ENCODE measurements at places on chromosomes 11 and 22.

DNA sequence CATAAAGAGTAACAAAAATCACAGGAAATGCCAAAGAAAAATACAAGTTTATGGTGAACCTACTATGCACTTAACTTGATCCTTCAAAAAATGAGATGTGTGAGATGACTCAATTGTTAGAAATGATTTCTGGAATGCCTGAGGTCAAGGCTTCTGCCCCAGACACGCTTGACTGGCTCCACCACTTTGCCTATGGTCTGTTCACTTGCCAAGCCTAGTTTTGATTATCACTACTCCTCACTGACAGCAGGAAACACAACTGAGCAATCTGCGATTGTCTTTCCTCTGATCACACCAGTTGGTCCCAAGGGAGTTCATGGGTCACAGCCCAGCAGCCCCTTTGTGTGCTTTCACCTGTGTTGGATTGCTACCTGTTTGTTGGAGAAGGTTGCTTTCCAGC is 20.6 kb upstream of the PRDM10 start:
- DNase-seq, result no peak

DNA sequence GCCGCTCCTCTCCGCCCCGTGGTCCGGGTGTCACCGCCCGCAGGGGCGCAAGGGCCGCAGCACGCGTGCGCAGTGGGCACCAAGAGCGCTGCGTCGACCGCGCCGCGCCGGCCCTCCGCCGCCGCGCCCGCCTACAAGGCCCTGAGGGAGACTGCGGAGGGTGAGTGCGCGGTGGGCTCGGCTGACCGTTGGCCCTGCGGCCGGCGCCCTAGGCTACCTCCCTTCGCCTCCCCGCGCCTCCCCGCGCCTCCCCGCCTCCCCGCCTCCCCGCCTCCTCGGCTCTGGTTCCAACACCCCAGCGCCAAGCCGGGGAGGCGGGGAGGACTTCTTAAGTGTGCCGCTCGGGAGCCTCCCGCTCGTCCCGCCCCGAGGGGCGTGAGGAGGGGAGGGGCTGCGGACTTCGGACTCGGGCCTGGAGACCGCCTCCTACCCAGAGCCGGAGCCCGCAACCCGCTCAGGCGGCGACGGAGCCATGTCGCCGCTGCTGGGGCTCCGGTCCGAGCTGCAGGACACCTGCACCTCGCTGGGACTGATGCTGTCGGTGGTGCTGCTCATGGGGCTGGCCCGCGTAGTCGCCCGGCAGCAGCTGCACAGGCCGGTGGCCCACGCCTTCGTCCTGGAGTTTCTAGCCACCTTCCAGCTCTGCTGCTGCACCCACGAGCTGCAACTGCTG is at the start of gene AQP11:
AQP11 (plus strand) TSS at position 433 of the 673 bp plus-strand sequence; CDS start at position 473, 40 bp downstream.
- DNase-seq, result peak; percentile 57

GRCh38 chr11:134515081-134515960 is 103.3 kb upstream of the B3GAT1 start:
- DNase-seq, result no peak

DNA sequence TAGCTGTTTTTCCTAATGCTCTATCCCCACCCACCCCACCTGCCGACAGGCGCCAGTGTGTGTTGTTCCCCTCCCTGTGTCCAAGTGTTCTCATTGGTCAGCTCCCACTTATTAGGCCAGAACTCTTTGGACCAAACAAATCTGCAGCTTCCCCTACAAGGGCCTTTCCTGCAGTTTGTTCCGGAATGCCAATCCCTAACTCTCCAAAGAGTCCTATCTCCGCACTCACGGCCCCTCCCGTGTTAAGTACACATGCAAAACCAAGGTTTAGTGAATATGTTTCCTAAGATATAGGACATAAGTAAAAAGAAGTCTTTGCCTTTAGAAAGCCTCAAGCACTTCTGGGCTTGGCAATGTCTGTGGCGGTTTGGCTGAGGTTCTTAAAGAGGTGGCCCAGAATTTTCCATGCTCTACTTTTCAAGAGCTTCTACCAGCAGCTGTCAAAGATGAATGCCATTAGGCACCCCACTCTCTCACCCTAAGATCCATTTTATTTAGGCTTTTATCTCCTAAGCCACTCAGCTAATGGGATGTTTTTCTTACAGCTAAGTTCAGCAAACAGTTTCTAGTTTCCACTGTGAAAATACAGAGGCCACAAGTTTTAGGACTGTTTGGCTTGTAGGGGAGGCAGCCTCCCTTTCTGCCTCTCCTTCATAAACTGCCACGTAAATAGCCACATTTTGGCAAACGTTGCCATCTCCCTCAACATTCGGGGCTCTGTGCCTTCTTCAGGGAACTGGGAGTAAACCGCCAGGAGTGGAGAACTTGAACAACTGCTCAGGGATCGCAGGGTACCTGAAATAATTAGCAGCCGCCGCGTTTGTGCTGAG is 1.6 kb downstream of the CD59 start:
- DNase-seq, result no peak

DNA sequence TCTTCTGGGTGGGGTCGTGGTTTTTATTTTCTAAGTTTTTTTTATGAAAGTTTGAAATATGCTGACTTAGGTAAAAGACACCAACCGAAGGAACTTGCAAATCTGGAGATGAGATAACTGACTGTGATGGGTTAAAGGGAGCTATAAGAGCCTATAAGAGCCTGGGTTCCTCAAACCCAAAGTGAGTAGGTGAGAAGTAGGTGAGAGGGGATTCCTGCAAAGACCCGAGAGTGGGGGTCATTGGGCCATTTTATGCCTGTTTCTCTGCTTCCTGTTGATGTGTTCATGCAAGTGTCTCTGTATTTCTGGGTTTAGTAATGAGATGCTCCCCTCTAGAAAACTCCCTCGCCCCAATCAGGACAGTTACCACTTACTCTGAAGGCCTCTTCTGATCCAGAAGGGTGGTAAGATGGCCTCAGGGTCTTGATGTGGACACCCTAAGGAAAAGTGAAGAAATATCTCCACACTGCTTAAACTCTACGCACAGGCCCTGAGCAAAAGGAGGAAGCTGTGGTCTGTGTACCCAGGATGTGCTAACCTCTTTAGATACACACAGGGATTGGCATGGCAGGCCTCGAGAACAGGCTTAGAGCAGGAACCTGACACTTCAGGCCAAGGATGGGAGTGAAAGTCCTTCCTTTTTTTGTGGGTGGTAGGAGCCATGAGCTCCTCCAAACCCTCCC is 1.8 kb downstream of the FLI1 start:
- no peak for DNase-seq

- DNase-seq, result no peak
These were observed 2.0 kb downstream of the NAA40 start for GRCh38 chr11:63940786-63941185.

- DNase-seq, result no peak
These were observed 225.0 kb upstream of the UBASH3B start for GRCh38 chr11:122430490-122430889.

DNA sequence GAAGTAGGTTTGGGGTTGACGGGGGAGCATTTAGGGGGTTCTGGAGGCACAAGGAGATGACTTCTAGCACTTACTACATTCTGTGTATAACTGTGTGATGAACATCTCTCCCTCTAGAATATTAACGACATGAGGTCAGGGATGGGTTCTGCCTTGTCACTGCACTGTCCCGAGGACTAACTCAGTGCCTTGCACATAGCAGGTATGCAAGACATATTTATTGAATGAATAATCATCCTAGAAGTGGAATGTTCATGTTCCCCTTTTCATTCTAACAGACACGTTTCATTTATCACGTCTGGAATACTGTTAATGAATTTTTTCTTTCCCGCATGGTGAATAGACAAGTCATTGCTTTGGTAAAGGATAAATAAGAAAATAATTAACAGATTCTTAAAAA is 12.6 kb downstream of the SYT13 start:
- no peak for DNase-seq

DNA sequence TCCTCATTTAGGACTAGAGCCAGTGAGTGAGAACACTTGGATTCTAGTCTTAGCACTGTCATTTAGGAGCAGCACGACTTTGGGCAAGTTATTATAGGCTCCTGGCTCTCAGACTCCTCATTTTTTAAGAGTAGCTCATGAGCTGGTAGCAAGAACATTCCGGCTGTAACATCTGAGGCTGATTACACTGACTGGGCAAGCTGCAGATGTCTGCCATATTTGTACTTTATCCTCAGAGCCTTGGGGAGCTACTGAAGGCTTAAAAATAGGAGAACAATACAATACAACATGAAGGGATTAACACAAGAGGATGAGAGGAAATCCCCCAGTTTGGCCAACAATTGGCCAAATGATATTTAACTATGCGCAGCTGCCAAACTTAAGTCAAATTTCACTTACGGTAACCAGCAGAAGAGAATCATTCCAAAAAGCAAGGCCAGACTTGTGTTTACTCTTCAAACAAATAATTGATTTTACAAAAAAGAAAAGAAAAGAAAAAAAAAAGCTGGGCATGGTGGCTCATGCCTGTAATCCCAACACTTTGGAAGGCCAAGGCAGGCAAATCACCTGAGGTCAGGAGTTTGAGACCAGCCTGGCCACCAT is 113.1 kb upstream of the ARHGAP42 start:
- DNase-seq, result no peak

GRCh38 chr22:43228330-43228729 is 41.4 kb upstream of the TTLL12 start:
- no peak for DNase-seq

DNA sequence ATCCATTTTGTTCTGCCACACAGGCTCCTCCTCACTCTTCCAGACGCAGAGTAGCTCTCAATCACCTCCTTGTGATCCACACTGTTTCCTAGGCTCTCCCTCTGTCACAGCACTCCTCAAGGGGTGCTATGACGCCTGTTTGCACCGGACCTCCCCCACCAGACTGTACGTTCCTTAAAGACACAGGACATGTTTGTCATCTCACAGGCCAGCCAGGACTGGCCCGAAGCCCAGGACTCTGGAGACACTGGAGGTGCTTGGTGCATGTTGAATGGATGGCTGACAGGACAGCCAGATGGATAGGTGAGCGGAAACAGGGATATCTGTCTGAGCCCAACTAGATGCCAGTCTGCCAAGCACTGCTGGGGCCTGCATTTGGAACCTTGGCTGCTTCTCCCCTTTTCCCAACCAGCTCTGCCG is 13.6 kb downstream of the PLA2G6 start:
- no peak for DNase-seq

DNA sequence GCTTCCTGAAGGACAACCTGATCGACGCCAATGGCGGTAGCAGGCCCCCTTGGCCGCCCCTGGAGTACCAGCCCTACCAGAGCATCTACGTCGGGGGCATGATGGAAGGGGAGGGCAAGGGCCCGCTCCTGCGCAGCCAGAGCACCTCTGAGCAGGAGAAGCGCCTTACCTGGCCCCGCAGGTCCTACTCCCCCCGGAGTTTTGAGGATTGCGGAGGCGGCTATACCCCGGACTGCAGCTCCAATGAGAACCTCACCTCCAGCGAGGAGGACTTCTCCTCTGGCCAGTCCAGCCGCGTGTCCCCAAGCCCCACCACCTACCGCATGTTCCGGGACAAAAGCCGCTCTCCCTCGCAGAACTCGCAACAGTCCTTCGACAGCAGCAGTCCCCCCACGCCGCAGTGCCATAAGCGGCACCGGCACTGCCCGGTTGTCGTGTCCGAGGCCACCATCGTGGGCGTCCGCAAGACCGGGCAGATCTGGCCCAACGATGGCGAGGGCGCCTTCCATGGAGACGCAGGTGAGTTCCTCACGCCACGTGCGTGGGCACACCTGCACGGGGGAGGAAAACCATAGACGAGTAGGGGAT is 1.5 kb downstream of the BCR start:
- DNase-seq, result no peak

DNA sequence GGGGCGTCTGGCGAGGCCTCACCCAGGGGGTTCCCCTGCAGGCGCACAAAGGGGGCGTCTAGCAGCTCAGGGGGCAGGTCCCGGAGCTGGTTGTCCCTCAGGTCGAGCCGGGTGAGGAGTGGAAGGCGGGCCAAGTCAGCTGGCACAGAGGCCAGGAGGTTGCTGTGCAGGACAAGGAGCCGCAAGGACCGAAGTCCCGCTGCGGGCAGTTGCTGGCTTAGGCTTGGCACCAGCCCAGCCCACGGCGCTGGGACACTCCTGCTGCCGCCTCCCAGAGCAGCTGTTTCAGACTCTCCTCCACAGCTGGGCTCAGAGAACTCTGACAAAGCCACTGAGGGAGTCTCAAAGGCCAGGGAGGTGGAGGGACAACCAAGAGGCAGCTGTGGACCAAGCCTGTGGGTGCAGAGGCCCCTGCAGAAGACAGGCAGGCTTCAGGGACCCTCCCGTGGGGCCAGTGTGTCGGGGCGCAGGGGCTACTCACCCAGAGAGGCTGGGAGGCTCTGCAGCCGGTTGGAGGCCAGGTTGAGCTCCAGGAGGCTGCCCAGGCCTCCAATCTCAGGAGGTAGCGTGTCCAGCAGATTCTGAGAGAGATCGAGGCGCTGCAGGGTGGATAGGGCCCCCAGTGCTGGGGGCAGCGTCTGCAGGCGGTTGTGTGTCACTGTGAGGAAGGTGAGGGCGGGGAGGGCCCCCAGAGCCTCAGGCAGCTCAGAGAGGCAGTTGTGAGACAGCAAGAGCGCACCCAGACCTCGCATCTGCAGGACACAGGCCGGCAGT is 2.2 kb downstream of the PIDD1 start:
- DNase-seq, result no peak

DNA sequence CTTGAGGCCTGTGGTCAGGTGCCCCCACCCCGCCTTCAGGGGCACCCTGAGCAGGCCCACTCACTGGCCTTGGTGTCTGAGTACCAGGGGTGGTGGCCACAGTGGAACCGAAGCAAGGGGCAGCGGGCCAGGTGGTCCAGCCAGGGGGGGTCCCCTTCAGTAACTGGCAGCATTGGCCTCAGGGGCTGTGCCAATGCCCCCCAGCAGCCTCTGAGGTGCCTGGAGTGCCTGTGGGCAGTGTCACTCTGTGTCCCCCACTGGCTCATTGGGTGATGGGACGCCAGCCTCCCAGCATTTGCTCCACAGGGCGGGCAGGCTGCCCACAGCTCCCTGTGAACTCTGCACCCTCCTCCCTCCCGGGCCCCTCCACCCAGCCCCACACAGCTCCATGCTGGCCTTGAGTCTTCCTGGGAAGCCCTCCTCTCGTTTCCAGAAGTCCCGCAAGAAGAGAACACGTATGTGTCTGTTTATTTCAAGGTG is 29.5 kb upstream of the CARS1 start:
- no peak for DNase-seq

- no peak for DNase-seq
These were observed 19.9 kb downstream of the MMP10 start for GRCh38 chr11:102760344-102761035.

DNA sequence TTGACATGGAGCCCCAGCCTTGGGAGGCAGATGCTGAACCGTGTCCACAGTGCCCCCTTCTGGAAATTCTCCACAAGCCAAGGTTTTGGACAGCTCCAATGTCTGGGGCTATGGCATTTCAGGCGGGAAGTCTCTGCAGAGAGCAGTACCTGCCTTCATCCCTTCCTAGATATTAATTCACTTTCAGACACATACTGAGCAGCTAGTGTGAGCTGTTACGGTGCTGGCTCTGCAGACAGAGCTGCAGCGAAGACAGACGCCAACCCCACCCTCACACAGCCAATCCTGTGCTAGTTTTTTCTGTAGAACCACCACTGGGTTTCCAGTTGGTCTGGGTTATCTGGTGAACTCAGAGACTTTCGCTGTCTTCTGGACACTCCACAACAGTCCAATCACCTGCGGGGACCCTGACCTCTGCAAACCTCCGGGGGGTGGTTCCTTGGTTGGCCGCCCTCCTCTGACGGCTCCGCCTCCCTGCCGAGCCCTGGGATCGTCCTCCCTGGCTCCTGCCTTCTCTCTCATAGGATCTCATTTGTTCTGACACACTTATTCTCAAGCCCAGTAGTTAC is 9.1 kb downstream of the LMF2 start:
- DNase-seq, result peak; percentile 70

GRCh38 chr11:123481640-123482039 is 51.6 kb downstream of the GRAMD1B start:
- no peak for DNase-seq

Data from stimulated activated CD4-positive, alpha-beta T cell treated with anti-CD3 and anti-CD28 coated beads, Interleukin-1b, Interleukin-23, amount 100 ng/mL, for 48 hours (primary cell).